Right atrium auricular region (tissue), 2 donors: ENCODE measurements at places on chromosomes 2 and 18. TPM values are rescaled to one million over a fixed set of nuclear protein-coding genes. Genes with fewer than 3 reads are reported as not detected.
A peak's percentile ranks its signal among the peaks of the same experiment; 100 is the strongest.

DNA sequence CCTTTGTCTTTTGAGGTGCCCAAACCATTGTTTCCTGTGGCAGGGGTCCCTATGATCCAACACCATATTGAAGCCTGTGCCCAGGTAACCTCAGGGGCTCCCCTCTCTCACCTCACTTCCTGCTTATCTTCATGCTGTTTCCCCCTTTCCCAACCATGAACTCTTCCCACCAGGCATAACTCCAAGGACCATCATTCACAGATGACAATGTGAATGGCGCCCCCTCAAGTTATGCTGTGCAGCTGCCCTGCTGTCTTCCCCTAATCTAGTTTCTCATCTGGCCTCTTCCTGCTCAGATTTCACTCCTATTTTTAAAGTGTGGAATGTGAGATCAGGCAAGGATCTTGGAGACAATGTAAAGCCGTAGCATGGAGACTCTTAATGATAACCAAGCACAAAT lies 1.4 kb downstream of the GMPPA start:
- no peaks in the 10 kb centered on the region for H3K27me3 ChIP-seq
- peaks cover 22% of the 10 kb centered on the region for H3K36me3 ChIP-seq
- H3K27ac ChIP-seq = no peak overlapping the region
- no peak for DNase-seq
- no peaks in the 10 kb centered on the region for H3K4me1 ChIP-seq
- no peak overlapping the region for H3K4me3 ChIP-seq

UGT1A3 gene
- total RNA-seq = not detected

SCN2A gene
- 0.39 TPM for total RNA-seq

- no peaks in the 10 kb centered on the region for H3K36me3 ChIP-seq
- no peaks in the 10 kb centered on the region for H3K27me3 ChIP-seq
- DNase-seq = no peak
- no peak overlapping the region for H3K27ac ChIP-seq
- H3K4me1 ChIP-seq = no peaks in the 10 kb centered on the region
These were observed 81.3 kb downstream of the KCNF1 start for GRCh38 chr2:10993001-10993481.

- no peak overlapping the region for H3K4me3 ChIP-seq
- peak overlapping the region; percentile 75 for H3K27ac ChIP-seq
- no peaks in the 10 kb centered on the region for H3K27me3 ChIP-seq
- H3K4me1 ChIP-seq = no peaks in the 10 kb centered on the region
- H3K36me3 ChIP-seq = no peaks in the 10 kb centered on the region
These were observed 17.6 kb upstream of the TMEM247 start for GRCh38 chr2:46461709-46462171.
